ENCODE measurements at places on chromosomes 5 and 9.
A peak's percentile ranks its signal among the peaks of the same experiment; 100 is the strongest.

GRCh38 chr9:121613009-121613752 is 38.3 kb upstream of the DAB2IP start:
- no peak for DNase-seq

- no peak for DNase-seq
Observed at GRCh38 chr9:135066291-135066690, 21.2 kb upstream of the OLFM1 start.

- DNase-seq = no peak
Observed at GRCh38 chr9:106104887-106105286, 410.5 kb downstream of the TMEM38B start.

- DNase-seq = no peak
Observed at GRCh38 chr5:84425365-84425881, 40.7 kb upstream of the EDIL3 start.

DNA sequence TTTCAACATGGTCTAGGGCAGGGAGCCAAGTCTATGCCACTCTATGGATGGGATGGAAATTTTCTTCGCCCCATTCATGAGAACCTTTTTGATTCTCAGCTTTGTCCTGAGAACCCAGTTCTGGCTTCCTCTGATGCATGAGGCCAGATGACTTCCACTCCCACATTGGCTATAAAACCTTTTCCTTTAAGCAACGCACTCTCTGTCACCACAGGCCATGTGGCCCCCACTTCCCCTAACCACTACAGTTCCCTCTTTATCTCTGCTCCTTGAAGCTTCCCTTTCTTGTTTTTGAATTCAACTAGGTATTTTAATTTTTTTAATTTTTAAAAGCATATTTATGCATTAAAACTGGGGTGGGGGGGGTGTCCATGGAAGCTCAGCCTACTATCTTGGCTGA is 401.3 kb downstream of the ENC1 start:
- DNase-seq = no peak

GRCh38 chr5:24646915-24647314 is 2.1 kb upstream of the CDH10 start:
- DNase-seq = no peak

DNA sequence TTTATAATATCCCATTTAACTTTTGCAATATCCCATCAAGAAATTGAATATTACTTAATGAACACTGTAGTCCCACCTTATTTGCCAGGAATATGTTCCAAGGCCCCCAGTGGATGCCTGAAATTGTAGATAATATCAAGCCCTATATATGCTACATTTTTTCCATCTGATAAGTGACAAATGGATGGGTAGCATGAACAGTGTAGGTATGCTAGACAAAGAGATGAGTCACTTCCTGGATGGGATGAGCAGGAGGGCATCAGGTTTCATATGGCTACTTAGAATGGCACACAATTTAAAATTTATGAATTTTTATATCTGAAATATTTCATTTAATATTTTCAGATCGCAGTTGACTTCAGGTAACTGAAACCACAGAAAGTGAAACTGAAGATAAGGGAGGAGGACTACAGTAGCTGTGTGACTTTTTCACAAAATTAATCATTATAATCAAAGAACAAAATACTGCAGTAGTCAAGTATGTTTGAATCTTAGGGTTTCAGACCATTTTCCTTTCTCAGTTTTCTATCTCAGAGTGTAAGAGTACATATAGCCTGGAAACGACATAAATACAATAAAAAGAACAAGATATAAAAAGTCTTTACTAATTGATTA is 636.4 kb upstream of the ARRDC3 start:
- DNase-seq = no peak

DNA sequence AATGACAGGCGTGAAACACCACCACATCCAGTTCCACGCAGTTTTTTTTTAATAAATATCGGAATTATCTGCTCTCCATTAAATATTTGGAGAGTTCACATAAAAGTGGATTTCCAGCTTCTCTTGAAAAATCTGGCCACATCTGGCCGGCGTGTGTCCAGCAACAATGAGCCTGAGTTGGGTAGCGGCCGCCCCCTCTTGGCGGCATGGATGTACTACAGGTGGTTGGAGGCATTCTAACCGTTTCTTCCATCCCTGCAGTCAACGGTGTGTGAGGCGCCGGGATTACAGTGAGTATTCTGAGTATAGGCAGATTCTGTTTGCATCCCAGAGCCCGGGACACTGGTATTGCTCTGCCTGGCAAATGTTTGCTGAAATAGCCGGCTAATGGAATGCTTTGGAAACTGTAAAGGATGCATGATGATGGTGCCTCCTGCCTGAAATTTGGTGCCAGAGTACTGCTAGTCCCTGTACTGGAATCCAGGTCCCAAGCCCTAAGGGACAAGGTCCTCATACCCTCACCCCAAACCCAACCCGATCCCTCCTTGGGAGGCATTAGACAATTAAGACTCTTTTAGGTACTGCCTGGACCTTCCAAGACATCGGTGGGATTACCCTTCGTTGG is 13.6 kb upstream of the GM2A start:
- DNase-seq = peak; percentile 27

GRCh38 chr9:113581865-113582697 is 118.6 kb downstream of the RGS3 start:
- peak; percentile 77 for DNase-seq

GRCh38 chr5:15571081-15571480 is 71.1 kb downstream of the FBXL7 start:
- DNase-seq = no peak

GRCh38 chr9:130297371-130297770 is 31.8 kb downstream of the HMCN2 start:
- DNase-seq = no peak

DNA sequence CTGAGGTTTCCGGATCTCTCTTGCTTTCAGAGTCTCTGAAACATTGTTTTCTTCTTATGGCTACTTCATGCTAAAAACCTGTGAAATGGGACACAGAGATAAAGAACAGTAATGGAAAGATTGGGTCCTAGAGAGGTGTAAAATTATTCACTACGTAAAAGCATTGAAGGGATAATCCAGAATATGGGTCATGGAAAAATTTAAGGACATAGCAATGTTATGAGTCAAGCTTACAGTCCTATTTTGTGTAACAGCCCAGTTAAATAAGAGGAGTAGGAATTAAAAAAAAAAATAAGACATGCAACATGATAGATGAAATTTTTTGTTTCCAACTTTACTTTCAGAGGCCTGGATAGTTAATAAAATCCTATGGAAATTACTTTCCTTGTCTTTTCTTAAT is 61.9 kb upstream of the ELL2 start:
- DNase-seq = no peak

- no peak for DNase-seq
Observed at GRCh38 chr9:116377179-116377798, 223.7 kb downstream of the PAPPA start.

- no peak for DNase-seq
Observed at GRCh38 chr5:116864157-116864837, 289.7 kb upstream of the SEMA6A start.

DNA sequence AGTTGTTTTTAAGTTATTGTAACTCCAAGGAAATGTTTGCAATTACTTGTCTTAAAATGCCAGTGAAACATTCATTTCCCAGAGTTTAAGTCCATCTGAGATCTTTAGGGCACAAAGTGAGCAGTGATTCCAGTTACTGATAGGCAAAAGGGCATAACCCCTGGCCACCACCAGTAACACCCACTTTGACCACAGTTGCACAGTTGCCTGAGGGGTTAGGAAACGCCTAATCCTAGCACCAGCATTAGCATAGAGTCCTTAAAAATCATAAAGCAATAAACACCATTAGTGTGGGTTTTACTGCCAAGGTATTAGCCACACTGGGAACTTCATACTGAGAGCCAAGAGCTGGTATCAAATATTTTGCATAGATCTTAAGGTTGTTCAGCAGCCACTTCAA is 143.9 kb downstream of the SNCAIP start:
- no peak for DNase-seq

GRCh38 chr9:124188331-124189110 is 69.2 kb upstream of the NEK6 start:
- DNase-seq = no peak

DNA sequence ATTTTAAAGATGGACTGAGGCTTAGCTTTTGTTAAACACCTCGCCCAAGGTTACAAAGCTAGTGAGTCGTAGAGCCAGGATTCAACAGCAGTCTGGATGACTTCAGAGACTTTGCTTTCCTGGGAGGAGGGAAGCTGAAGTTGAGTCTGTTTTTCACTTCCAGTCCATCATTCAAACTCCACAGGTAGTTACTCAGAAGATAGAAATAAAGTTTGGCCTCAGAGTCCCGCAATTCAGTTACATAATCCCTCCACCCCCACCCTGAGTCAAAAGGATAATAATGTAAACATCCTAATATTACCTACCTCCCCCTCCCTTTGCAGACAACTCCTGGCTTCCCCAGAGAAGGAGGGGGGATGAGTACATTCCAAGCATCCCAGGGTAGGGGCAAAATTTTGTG is 8.1 kb downstream of the HBEGF start:
- DNase-seq = no peak

- no peak for DNase-seq
Observed at GRCh38 chr5:167582886-167583285, 708.6 kb upstream of the WWC1 start.

DNA sequence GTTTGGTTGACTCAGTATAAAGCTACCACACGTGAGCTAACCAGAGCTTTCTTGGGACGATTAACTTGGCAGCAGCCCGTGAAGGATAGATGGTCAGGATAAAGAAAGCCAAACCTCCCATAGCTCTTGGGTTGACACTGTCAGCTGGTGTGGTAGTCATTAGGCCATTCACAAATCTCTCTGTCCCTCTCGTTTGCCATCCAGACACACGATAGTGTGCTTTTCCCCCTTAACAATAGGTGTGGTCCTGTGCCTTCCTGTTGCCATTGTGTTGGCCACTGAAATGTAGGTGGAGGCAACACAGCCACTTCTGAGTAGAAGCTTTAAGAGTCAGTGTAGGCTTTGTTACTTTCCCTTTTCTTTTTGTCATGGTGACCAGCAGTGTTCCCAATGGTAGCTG is 11.7 kb downstream of the OR13J1 start:
- DNase-seq = no peak

GRCh38 chr5:172505845-172506244 is 51.5 kb upstream of the SH3PXD2B start:
- DNase-seq = no peak

DNA sequence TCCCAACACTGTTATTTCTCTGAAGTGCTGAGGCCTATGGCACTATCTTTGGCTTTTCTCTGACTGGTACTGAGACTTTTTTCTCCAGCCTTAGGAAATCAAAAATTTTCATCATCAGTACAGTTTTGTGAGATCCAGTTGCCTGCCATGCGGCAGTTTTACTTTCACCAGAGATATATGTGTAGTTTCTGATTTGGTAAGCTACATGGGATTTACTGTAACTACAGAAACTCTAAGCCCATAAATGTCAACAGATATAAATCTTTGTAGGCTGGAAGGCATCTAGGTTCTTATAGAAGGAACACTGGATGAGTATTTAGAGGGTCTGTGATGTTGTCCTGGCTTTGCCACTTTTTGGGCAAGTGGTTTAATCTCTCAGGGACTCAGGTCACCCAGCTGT is 69.0 kb downstream of the DOCK2 start:
- no peak for DNase-seq

DNA sequence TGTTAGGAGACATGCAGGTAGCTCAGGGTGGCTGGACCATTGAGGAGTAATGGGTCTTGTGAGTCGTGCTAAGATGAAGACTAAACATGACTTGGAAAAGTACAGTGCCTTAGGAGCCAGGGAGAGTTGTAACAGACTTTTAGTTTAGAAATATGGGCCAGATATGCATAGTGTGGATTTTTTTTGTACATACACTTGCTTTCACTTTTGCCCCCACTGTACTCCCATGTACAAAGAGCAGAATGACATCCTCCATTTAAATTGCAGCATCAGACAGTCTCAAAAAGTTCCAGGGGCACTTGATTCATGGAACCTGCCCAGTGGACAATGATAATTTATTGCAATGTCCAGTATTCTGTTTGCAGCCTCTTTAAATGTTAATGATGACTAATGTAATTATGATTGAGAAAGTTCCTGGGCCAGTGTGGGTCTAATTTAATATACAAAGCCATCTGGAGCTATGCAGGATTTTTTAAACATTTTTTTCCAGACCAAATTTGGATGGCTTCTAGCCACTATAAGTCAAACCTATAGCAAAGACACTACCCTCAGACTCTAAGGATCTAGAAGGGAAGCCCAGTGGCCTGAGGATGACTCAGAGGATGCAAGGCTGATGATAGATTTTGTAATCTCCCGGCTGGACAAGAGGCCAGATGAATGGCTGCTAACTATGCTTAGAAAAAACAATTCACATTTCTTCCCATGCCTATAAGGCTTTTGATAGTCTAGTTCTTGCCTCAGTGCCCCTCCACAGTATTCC is 80.1 kb downstream of the TRPC7 start:
- DNase-seq = no peak

DNA sequence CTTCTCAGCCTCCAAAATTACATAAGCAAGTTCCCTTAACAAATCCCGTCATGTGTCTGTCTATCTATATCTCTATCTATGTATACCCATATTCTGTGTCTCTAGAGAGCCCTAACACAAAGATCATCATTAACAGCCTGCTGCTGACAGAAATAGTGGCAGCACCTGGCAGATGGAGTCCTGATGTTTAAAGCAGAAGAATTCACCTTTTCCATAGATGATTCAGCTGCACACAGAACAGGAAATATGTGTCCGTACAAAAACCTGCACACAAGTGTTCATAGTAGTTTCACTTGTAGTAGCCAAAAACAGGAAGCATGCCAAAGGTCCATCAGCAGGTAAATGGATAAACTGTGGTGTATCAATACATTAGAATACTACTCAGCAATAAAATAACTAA is 45.0 kb upstream of the ACO1 start:
- DNase-seq = no peak

DNA sequence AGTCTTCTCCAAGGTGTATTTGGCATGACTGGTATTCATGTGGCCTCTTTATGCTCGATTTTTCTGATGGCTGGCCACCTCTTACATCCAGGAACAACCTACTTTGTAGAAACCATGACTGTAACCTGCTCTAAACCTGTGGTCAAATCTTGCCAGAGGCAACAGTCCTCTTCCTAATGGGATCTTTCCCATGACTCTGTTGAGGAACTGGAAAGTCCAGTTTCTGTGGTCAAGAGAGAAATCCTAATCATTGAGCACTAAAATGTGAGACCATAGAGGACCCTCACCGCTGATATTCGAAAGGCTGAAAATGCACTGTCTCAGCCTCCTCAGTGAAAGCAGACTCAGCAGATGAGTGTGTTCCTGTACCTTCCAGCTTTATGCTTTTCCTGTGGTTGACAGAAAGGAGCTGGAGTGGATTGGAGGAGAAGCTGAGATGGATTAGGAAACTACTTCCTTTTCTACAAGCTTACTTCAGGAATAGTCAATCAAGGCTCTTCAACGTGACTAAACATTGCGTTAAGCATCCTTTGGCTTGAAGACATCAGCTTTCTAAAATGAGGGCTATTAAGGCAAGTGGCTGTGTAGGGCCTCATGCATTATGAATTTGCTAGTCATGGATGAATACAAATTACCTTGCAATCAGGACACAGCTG is 69.7 kb upstream of the DAPK1 start:
- no peak for DNase-seq

Data from central memory CD4-positive, alpha-beta T cell (primary cell).